GF-D8 (cell line): ENCODE measurements at places on chromosomes 1 and 21.

DNA sequence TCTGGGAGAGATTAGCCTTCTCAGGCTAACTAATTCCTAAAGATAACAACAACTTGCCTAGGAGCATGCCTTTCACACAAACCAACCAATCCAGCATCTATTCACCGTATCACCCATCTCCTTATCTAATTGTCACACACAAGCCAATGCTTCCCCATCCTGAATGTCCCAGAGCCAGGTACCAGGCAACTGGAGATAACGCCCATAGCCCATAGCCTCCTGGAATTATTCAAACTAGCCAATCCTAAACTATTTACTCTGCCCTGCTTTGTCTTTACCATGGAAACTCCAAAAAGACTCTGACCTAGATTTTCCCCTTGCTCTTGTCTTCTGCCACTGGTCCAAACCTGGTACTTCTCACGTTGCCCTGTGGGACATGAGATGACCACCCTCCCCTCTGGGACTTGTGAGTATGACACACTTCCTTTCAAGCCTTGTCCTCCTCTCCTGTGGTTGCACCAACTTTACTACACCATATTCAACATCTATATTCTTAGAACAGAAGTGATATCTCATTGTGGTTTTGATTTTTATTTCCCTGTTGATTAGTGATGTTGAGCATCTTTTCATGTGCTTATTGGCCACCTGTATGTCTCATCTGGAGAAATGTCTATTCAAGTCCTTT is 8.8 kb upstream of the ATG4C start:
- DNase-seq, result no peak

DNA sequence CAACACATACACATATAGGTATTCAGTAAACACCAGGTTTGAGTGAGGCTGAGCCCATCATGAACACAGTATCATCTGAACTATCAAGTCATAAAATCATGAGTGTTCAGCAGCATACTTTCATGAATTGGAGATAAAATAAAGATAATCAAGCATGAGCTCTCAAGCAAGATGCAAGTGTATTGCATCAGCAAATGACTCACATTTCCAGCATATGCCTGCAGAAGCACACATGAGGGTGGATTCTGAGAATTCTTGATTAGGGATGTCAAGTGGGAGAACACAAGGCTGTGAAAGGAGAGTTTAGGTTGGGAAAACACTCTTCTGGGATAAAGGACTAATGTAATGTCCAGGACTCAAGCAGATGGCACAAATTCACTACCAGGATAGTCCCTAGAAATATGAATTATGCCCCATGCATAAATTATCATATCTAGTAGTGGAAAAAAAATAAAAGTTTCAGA is 299.2 kb downstream of the SRGAP2C start:
- no peak for DNase-seq

DNA sequence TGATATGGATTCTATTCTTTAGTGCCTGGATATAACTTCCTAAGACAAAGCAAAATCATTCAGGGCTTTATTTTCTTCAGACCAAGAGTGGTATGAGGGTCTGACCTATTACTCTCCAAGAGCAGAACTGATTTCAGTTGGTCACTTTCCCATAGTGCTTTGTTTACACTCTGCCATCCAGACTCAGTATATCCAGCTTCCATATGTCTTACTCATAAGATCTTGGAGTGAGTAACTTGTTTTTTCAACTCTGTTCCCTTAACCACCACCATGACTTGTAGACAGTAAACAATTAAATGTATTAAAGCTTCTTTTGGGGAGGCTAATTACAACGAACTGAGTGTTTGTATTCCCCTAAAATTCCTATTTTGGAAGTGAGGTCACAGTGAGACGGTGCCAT is 83.4 kb downstream of the USP24 start:
- no peak for DNase-seq

- DNase-seq, result peak; percentile 25
Observed at GRCh38 chr21:26850116-26850643, 5.0 kb upstream of the ADAMTS1 start.

- DNase-seq, result no peak
Observed at GRCh38 chr1:200530623-200531261, 89.8 kb downstream of the KIF14 start.

- no peak for DNase-seq
Observed at GRCh38 chr1:50827546-50827945, 132.5 kb downstream of the FAF1 start.

DNA sequence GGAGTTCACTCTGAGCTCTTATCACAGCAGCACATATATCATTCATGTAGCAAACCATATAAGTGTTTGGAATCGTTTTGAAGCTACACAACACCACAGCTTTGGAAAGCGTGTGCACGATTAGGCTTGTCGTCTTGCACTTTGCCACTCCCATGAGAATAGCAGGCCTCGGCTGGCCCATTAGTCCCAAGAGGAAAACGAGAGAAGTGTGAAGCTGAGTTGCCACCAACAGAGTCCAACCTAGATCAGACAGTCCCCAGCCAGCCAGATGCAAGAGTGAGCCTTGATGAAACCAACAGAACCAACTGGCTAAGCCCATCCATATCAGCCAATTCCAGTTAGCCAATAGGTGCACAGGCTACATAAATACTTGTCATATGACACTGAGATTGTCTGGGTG is 238.4 kb downstream of the C1orf94 start:
- DNase-seq, result no peak

DNA sequence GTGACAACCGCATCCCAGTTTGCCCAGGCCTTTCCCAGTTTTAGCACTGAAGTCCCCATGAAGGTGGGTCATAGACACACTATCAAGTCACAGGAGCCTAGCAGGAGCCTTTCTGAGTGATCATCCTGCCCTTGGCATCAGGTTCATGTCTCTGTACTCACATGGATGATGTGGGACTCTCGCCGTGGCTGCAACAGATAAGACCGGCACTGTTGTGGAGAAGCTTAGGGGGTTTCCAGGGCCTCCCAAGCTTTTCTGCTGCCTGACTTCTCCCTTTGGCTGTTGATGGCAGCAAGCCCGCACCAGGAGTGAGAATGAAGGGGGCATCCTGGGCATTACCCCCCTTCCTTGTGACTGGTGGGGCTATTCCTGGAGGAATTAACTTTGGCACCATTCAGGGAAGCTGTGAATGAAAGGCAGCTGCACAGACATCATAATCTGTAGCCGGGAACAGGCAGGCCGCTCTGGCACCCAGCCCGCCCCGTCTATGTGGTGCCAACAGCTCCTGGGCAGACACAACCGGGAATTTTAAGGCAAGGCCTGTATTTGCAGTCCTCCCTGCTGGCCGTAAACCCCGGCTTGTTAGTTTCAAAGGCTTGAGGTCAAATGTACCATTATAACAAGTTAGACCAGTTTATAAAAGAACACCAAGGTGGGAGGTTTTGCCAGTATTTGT is 148.6 kb downstream of the HUNK start:
- no peak for DNase-seq

DNA sequence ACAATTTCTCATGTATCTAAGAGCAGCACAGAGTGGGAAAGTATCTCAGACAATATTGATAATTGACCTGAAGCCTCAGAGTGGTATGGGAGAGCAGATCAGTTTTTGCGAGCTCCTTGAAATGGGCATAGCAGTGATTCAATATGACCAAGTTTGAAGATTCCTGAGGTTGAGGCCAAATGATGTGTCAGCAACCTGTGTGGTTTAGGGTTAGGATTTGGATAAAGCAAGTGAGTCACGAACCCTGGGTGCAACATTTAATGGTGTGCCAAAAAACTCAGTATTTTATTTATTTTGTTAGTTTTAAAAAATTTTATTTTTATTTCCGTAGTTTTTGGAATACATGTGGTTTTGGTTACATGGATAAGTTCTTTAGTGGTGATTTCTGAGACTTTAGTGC is 92.5 kb upstream of the C21orf91 start:
- no peak for DNase-seq

DNA sequence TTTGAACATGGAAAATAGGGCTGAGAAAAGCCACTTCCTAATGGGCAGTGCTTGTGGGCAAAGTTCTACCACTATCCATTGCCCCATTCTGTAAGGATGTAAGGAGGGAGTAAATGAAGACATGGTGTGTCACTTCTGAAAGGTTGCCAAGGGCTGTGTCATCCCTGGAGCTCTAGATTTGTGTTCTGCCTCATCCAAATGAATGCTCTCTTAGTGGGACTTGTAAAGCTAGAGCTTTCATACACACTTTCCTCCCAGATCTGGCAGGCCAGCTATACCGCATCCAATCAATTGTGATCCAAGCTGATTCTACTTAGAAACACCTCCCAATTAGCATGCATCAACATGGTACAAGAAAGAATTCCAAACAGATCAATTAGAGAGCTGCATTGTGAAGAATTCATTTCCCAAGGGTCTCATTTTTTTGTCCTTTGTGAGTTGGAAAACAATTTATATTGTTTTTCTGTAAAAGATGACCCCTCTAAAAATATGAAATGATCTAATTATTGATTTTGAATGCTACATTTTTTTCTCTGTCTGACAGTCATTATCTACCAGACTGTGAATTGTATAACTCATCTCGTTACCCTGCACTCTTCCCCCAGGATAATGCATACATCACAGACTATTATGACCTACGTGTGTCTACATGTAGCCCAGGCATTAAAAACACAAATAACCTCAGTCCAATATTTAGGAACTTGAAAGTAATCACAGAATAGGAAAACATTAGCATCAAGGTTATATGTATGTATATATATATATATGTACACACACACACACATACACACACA is 117.1 kb upstream of the DUSP10 start:
- no peak for DNase-seq

GRCh38 chr1:151817353-151817730 is 12.1 kb upstream of the LINGO4 start:
- no peak for DNase-seq

DNA sequence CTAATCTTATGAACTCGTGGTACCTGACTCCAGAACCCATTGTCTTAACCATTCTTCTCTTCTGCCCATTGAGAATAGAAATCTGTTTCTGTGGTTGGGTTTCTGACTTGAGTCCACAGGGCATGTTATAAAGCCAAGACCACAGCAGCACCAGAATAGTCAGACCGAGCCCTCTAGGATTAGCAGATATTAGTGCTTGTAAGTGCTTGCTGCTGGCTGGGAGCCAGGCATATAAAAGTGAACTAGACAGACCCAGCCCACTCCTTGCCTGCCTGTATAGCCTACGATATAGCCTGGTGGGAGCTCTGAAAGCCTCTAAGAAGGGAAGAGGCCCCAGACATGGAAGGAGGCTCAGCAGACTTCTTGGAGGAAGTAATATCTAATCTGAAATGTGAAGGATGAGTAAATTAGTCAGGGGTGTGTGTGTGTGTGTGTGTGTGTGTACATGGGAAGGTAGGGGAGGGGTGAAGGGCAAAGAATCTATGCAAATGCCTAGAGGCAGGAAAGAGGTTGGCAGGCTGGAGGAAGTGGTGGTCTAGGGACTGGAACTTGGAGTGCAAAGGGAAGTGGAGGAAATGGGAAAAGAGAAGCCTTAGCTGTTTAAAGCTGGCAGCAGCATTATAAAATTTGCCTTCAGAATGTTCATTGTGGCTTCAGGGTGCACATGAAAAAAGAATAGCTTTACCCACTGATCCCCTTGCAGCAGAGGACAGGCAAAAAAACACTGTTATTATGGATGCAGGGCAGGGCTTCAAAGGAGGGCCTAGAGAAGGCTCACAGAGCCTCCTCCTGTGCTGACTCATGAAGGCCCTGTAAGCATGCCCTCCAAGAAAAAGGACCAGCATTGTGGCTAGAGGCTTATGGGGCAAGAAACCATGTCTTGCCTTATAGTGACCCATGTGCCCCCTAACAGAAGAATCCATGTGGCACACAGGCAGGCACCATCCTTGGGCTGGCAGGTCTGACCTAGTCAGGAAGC is 169.2 kb downstream of the LMX1A start:
- no peak for DNase-seq

- DNase-seq, result no peak
Observed at GRCh38 chr21:44666401-44667320, at the start of gene KRTAP12-2. Gene KRTAP12-2, minus strand, starts transcription at chr21:44666927. Its CDS starts 41 bp downstream, at chr21:44666886.

DNA sequence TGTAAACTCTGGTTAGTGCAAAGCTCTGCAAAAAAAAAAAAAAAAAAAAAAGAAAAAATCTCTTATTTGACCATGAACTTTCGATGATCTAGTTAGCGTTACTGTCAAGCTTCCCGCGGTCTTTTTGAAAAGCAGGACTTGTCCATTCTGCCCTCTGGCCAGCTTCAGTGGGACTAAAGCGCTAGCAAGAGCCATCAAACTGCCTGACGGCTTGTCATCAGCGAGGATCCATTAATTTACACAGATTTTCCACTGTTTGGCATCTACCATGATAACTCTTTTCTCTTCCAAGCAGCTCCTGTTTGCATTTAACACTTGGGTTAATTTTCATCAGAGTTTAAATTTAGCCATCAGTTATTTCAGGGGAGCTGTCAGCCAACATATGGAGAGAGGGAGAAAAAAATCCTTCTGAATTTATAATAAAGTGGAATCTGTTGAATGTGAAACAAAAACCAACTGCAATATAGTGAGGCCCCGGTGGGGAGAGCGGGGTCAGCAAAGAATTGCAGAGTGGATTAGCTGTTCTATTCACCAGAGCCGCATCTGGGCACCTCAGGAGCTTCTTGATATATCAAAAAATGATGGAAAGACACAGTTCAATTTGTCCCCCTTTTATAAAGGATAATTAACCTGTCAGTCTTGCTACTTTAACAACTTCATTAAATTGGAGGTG is 298.2 kb downstream of the SPATA17 start:
- DNase-seq, result no peak

GRCh38 chr1:78088015-78088414 is 42.2 kb downstream of the GIPC2 start:
- DNase-seq, result no peak

GRCh38 chr1:61079898-61080336 is 2.4 kb upstream of the NFIA start:
- no peak for DNase-seq

DNA sequence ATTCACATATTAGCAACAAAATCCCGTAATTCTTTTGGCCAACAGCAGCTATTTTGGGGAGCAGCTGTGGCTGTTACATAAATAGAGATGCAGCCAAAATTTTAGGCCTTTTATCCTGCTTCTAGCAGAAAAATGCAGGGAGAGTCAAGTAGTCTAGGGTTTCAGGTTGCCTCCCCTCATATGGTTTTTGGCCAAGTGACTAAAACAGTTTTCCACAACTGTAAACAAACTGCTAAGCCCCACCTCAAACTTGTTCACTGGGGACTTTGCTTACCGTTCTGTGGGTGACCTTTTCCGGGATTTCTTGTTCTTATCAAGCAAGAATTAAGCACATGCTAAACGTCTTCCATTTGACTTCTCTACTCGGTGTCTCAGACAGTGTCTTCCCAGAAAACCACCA is 133.4 kb downstream of the EDEM3 start:
- DNase-seq, result no peak

GRCh38 chr1:29144178-29144577 is 20.5 kb upstream of the TMEM200B start:
- no peak for DNase-seq

DNA sequence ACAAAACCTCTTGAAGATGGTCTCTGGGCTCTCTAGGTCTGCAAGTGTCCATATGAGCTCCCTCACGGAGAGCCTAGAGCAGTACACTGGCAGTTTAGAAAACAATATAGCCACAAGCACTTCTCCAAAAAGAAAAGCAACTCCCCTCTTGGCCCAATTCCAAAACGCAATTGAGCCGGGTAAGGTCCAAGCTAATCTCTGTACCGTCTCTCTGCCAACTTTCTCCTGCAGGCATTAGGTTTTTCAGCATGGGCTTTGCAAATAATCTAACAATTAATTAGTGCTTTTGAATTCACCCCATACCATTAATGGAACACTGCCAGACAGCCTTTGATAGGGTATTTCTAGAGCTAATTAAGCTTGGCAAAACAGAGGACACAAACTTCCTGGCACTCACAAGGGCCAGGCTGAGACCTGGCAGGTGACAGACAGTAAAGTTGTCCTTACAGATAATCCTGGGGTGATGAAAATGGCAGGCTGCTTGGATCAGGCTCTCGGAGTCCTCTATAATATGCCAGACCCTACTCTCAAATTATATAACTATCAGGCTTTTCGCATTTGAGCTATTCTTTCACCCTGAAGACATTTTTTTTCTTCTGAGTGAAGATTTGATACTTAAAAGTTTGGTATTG is 39.8 kb downstream of the TGFBR3 start:
- DNase-seq, result no peak
